ENCODE measurements at places on chromosomes 7 and 10.
A peak's percentile ranks its signal among the peaks of the same experiment; 100 is the strongest.

GRCh38 chr7:7104971-7105370, 77.4 kb upstream of the C1GALT1 start:
- no peak for DNase-seq

DNA sequence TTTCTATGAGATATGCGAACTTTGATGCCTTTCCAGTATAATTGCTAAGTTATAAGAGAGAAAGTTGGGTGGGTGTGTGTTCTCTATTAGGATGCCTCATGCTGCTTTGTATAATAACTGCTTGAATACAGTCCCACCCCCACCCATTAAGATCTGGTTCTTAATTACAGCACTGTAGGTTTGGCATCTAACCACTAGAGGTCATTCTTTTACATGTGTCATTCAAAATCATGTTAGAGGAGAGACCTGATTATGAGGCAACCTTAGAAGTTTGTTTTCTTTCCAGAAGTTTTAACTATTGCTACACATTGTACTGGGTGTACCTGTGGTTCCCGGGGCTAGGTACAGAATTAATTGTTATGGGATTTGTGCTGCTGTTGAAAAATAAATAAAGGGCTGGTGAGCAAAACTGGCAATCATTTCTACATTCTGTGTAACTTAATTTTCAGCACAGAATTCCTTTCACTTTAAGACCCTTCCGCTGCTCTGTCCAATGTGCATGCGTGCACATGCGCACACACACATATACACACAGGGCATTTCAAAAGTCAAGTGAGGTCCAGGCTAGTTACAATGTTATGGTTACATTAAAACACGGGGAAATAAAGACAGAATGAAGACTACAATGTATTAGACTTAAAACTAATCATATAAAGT, 1156.3 kb downstream of the SORCS3 start:
- DNase-seq = no peak

GRCh38 chr7:100170101-100170897, 1.9 kb upstream of the GAL3ST4 start:
- DNase-seq = no peak

- DNase-seq = no peak
Measured at GRCh38 chr7:130381468-130382312, 1.4 kb downstream of the CPA1 start.

DNA sequence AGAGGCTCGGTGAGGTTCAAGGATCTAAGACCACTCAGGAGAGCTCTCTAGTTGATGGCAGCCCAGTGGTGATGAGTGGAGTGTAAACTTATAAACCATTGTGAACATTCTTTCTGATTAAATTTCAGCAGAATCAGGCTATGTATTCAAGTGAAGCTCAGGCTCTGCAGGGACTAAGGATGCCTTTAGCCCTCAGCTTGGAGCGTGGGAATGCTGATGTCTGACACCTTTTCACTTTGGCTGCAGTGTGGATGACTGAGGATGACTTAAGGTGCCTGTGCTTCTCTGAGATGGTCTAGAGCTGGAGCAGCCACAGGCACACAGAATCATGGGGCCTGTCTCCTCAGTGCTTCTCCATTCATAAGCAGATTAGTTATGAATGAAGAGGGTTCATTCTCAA, 150.4 kb downstream of the SORCS3 start:
- DNase-seq = no peak

- DNase-seq = no peak
Measured at GRCh38 chr7:66281678-66282590, 76.8 kb downstream of the TPST1 start.

- no peak for DNase-seq
Measured at GRCh38 chr10:71980181-71981014, 16.2 kb downstream of the CHST3 start.

GRCh38 chr7:50693455-50694130, 89.1 kb downstream of the GRB10 start:
- no peak for DNase-seq

GRCh38 chr10:94412449-94412848, 10.1 kb downstream of the TBC1D12 start:
- DNase-seq = no peak

DNA sequence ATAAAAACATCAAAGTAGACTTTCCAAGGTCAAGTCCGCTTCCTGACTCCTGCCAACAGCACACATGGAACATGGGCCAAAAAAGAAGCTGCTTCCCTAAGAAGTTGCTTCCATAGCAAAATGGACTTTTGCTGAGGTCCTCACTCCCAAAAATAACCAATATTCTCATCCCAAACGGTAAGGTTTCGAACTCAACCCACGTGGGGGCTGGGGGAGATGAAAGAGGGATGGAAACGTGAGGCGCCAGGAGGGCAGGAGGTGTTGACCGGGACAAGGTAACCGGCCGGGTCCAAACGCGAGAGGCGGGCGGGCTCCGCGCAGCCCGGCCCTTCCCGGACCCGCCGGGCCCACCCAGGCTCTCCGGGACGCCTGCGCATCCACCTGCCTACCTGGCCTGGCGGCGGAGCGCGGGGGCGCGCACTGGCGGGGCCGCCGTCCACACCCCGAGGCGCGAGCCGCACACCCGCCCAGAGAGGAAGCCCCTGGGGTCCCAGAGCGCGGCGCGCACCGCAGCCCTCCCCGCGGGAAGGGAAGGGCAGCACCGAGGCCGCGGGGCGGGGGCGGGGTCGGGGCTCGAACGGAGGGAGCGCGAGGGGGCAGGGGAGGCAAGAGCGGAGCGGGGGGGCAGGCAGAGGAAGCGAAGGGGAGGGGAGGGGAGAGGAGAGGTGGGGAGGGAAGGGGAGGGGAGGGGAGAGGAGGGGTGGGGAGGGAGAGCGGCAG, 742 bp downstream of the LMBR1 start:
- DNase-seq = peak; percentile 71

GRCh38 chr7:149716932-149717307, 56.5 kb downstream of the ZNF467 start:
- no peak for DNase-seq

- no peak for DNase-seq
Measured at GRCh38 chr10:129192344-129193128, 274.5 kb upstream of the MGMT start.

DNA sequence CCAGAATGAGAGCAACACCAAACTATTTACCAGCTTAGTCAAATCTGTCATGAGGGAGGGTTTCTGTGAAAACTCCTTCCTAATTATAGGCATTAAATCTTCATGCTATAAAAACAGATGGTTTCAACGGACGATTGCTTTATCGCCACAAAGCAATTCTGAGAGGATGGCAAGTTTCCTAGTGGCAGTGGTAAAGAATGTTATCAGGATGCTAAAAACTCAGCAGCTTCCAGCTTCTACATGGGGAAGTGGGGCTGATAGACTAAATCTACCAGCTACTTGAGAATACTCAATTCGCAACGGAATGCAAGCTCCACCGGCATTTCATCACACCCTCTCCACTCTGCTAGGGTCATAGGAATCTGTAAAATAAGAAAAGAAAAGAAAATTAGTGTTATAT, 41.8 kb downstream of the JCAD start:
- DNase-seq = no peak

DNA sequence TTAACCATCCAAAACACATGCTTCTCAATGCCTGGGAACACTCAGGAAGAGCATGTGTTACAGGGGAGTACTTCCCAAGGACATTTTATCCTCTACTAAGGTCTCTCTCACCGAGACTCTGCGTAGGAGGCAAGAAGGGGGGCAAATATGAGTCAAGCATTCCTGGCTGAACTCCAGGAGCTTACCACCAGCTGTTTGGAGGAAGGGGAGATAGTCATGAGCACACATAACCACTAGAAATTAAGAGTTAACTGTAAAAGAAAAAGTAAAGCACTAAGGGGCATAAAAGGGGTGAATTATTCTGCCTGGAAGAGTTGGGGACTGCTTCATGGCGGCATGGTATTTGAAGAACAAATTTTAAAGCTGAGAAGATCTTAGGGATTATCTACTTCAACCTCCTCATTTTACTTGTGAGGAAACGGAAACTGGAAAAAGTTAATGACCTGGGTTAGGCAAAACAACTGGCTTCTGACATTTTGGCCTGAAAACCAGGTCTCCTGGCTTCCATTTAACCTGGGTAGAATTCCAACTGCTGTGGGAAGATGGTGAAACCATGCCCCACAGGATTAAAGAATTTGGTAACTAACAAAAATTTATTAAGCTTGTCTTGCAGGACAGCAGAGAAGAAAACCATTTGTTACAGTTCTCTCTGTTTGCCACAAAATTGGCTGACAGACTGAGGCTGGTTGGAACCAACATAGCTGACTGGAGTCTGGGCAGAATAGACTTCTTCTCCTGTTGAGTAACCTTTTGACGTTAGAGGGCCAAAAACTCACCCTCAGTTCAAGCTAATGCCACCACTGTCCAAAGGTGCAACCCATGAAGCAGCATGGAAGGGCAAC, 85.5 kb downstream of the SLC25A13 start:
- DNase-seq = no peak

DNA sequence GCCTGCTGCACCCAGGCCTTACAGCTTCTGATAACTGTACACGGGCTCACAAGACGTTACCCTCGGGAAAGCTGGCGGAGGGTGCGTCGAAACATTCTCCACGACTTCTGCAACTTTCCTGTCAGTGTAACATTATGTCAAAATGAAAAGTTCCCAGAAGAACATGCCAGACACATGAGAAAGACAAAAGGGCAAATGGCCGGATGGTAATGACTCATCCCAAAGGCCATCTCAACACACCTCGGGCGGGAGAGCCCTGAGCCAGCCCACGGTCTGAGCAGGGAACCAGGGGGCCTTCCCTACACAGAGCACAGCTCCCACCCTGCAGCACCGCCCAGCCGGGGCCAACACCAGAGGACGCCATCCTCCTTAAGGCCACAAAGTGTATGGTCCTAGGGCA, 118.7 kb downstream of the MAD1L1 start:
- DNase-seq = no peak

DNA sequence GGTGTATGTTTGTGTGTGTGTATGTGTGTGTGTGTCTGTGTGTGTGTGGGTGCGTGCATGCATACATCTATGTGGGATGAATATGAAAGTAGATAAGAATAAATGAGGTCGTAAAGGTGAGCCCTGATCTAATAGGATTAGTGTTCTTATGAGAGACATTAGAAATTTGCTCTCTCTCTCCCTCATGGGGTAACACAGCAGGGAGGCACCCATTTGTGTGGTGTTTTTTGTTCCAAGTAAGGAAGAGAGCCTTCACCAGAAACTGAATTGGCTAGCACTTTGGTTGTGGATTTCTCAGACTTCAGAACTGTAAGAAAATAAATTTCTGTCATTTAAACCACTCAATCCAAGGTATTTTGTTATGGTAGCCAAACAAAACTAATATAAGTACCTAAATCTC, 353.7 kb upstream of the CHRM2 start:
- DNase-seq = no peak

- DNase-seq = no peak
Measured at GRCh38 chr7:22596763-22597400, 96.9 kb upstream of the STEAP1B start.

DNA sequence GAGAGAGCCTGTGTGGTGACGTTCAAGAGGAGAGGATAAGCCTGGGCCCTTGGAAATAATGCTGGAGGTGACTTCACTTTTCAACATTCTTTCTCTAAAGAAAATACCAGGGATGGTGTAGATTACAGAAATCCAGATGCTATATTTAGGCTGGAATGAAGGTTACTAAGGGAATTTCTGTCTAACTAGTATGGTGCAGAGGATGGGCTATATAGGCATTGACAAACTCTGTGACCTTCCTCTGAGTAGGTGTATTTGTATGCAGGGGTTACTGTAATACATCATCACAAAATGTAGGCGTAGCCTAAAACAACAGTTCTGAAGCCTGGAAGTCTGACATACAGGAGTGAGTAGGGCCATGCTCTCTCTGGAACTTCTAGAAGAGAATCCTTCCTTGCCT, 155.3 kb upstream of the INHBA start:
- DNase-seq = no peak

GRCh38 chr7:100914879-100915447, 19.3 kb upstream of the ACHE start:
- DNase-seq = no peak

GRCh38 chr7:103524042-103524907, 78.3 kb upstream of the SLC26A5 start:
- no peak for DNase-seq

GRCh38 chr10:122565766-122566206, 5.2 kb downstream of the DMBT1 start:
- peak; percentile 82 for DNase-seq
